ENCODE measurements at places on chromosomes 2 and 18.

DNA sequence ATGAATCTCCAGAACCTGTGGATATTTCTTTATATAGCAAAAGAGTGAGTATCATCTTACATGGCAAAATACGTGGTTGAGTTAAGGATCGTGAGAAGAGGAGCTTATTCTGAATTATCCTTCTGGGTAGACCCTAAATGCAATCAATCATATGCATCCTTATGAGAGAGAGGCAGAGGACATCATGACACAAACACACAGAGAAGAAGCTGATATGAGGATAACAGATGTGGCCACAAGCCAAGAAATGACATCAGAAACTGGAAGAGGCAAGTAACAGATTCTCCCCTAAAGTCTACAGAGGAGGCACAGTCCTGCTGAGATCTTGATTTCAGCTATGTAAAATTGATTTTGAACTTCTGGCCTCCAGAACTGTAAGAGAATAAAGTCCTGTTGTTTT is 730.2 kb upstream of the ZNF804A start:
- DNase-seq = no peak

DNA sequence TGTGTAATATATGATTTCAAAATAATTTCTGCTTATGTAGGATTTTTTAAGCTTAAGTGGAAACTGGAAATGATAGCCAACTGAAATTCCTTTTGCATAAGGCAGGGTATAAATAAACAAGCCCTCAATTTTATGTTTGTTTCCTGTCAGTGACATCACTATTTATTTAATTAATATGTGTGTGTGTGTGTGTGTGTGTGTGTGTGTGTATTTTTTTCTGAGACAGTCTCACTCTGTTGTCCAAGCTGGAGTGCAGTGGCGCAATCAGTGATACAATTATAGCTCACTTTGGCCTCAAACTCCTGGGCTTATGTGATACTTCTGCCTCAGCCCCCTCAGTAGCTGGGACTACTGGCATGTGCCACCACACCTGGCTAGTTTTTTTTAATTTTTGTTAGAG is 29.3 kb upstream of the CYP20A1 start:
- DNase-seq = no peak

- DNase-seq = no peak
Measured at GRCh38 chr2:239767021-239767905, 257.9 kb downstream of the NDUFA10 start.

DNA sequence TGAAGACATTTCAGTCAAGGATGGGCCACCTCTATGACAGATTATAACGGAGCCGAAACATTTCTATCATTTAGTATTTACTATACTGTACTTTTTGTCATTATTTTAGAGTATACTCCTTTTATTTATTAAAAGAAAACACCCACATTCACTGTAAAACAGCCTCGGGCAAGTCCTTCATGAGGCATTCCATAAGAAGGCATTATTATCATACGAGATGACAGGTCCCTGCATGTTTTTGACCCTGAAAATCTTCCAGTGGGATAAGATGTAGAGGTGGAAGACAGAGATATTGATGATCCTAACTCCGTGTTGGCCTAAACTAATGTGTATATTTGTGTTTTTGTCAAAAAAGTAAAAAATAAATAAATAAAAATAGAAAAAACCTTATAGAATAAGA is 245.0 kb downstream of the MTX2 start:
- DNase-seq = no peak

DNA sequence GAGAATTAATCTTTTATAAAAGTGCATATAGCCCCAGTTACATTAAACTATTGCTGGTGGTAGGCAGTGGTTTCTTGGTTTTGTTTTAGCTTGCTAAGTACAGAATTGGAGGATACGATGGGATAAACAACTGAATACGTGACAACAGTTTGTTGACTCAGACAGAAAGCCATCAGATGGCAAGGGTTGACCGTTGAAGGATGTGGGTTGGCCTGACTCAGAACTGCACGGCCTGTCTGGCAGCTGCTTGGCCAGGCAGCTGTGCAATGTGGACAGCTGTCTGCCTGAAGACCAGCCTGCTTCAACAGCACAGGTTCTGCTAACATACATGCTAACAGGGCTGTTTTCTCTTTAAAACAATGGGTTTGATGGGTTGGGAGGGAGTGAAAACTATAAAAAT is 46.6 kb downstream of the PRKRA start:
- no peak for DNase-seq

DNA sequence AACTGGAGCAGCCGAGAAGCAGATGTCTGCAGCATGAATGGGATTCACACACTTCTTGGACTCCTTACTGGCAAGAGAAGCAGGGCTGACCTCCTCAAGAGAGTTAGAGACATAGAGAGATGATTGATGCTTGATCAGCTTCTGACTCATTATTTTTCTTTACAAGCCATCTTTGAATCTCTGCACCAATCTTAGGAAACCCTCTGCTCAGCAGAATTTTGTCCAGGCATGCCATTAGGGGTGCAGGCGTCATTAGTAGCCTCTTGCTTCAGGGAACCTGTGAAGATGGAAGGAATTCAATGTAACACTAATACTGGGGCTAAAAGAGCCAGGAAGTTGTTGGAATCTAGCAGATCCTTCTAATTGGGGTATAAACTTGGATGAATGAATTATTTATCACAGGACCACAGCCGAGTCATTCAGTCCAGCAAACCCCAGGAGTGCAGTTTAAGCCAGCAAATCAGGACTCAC is 151.8 kb downstream of the MGAT5 start:
- DNase-seq = no peak

- DNase-seq = no peak
Measured at GRCh38 chr2:152062125-152063091, 36.4 kb downstream of the CACNB4 start.

GRCh38 chr18:49018554-49019445 is 68.0 kb upstream of the SMAD7 start:
- DNase-seq = no peak

GRCh38 chr2:189037518-189037917 is 63.3 kb downstream of the COL3A1 start:
- no peak for DNase-seq

DNA sequence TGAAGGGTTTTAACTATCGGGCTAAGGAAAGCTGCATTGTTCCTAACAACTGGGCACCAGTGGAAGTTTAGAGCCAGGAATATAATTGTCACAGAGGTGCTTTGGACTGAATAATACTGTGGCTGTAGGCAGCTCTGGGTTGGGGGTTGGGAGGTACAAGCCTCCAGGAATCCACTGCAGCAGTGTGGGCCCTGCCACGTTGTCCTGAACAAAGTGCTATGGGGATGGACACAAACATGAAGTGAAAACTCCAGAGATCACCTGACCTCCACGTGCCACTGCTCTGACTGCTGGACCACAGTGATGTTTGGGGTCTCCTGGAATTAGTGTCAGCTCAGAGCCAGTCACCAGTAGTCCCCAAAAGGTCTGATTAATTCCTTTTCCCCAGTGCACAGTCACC is 110.9 kb downstream of the BCL2 start:
- no peak for DNase-seq

GRCh38 chr2:173119944-173120343 is 44.3 kb downstream of the MAP3K20 start:
- DNase-seq = no peak

DNA sequence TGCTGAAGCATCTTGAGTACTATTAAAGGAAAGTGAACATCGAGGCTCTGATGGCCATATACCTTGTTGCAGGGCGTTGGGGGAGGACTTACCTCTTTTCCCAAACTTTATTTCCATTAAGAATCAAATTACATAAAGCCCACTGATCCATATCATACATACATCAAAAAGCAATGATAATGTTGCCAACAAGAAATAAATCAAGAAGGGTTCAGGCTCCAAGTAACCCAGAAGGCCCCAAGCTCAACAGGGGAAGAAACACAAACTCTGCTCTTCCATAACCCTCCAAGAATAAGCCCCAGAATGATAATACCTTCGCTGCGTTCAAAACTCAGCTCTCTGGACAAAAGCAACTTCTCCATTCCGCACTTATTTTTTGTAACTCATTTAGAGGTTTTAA is 32.3 kb downstream of the C1D start:
- DNase-seq = no peak

- no peak for DNase-seq
Measured at GRCh38 chr2:178993788-178994187, 56.1 kb downstream of the CCDC141 start.

GRCh38 chr2:96977631-96978195 is 8.7 kb downstream of the FAM178B start:
- DNase-seq = no peak

DNA sequence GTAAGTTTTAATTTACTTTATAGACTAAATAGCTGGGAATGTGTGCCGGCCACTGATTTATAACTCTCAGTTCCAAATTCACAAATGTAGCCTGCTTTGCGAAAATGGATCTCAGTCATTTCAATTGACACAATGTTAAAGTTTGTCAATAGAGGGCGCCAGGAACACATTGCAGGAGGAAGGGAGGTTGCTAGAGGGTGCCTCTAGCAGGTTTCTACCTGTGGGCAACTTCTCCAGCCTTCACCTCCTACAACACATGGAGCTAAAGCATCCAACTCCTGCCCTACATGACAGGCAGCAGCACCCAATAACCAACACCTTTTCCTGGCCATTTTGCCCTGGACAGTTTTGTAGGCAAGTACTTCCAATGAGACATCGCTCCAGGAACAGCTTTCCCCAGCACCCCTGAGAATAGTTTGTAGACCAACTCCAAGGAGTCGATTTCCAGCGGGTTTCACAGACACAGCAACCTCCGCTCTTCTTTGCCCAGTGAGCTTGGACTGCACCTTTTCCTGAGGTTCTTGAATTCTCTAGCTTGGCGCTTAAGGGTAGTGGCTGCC is 784.8 kb upstream of the CDH2 start:
- DNase-seq = no peak

DNA sequence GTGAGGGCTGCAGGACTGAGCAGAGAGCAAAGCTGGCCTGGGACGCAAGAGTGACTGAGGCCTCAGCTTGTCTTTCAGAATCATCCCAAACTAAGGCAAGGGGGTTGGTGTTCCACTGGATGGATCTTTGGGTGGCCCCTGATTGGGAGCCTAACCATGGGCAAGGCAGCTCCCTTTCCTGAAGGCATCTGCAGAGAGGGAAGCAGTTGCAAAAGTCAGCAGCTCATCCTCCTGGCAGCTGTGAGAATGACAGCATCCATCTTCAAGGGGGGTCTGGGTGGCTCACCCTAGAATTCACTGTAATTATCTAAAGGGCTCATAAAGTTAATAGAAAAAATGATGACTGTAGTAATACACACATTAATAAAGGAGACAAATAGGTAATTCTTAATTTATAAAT is 46.5 kb upstream of the RAB31 start:
- no peak for DNase-seq

- DNase-seq = no peak
Measured at GRCh38 chr2:25301453-25302352, 40.0 kb downstream of the DNMT3A start.

DNA sequence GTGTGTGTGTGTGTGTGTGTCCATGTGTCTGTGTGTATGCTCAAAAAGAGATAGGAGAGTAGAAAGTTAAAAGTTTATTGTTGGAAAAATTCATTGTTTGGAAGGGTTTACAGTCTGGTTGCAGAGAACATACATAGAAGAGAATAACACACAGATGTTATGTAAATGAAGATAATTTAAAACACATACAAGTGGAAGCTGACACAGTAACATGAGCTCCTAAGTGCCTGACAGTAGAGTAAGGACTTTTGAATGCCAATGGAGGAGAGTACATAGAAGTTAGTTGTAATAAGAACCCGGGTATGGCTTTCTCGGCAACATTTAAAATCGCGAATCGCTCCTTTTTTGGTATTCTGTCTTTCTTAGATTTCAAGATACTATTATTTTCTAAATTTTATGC is 137.0 kb upstream of the FANCL start:
- DNase-seq = no peak

GRCh38 chr18:62453864-62454263 is 69.0 kb upstream of the ZCCHC2 start:
- DNase-seq = no peak

GRCh38 chr2:233817361-233817911 is 36.9 kb downstream of the HJURP start:
- no peak for DNase-seq

- no peak for DNase-seq
Measured at GRCh38 chr2:134282629-134283400, 28.9 kb downstream of the MGAT5 start.

DNA sequence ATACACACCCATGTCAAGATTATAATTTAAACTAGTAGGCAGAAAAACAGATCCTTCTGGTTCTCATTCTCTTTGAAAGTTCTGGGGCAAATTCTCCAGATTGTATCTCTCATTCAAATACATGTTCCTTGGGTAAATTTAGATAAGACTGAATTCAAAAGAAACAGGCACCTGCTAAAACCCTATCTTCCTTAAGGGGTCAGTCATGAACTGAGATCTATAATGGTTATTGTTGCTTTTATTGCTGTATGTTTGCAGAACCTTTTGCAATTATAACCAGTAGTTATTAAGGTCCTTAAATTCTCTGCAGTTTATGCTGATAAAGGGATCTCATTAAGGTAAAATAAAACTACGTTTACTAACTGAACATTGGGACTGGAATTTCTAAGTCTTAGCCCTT is 83.5 kb downstream of the MYO5B start:
- DNase-seq = no peak

- DNase-seq = no peak
Measured at GRCh38 chr2:86790676-86791572, at the start of gene CD8A. Gene CD8A (minus strand): TSS chr2:86790913. CDS start chr2:86790825, 88 bp downstream.

DNA sequence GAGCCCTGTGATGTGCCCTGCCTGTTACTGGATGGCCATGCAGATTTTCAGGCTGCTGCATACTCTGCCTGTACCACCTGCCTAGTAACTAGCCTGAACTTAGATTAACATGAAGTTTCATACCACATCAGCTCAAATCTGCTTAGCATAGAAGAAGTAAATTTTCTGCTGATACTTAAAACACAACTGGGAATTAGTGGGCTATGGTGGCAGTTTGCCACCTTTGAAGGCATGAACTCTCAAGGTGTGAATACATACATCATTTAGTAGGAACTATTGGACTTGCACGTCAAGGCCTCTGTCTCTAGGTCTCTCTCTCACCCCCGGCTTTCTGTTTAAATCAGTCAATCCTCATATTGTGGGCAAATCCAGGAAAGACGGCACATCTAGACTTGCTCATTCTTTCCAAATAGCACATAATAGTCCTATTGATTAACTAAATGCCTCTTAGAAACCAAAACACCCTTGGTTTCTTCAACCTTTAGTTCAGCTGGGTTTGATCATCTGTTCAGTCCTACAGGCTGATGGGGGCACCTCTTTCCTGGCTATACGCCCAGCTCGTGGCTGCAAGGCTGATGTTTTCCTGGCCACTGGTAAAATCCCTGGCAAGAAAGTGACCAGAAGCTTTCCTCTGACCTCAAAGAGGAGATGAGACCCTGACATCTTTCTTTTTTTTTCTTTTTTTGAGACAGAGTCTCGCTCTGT is 58.4 kb downstream of the ALPK2 start:
- DNase-seq = no peak

GRCh38 chr2:121185571-121186074 is 99.4 kb downstream of the TFCP2L1 start:
- DNase-seq = no peak

DNA sequence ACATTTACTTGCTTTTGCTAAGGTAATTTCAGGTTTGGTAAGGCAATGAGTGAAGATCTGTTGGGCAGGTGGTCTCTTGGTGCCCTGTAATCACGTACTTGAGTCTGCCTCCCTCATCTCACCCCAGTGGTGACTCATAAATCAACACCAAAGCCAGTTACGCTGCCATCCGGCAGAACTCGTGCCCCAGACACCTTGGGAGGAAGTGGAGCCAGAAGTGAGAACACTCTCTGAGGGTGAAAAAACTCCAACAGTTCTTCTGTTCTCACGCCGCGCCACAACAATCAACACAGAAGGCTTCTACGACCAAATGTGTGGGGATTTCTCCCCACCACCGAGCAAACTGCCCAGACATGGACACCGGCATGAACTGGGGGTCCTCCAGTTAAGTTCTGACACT is 206.2 kb downstream of the ARL4C start:
- DNase-seq = no peak

- DNase-seq = no peak
Measured at GRCh38 chr2:238643400-238643907, 204.4 kb upstream of the TWIST2 start.
